ENCODE measurements at places on chromosomes 6 and 20.

GRCh38 chr20:19713822-19714578 is 44.1 kb upstream of the RIN2 start:
- no peak for DNase-seq

DNA sequence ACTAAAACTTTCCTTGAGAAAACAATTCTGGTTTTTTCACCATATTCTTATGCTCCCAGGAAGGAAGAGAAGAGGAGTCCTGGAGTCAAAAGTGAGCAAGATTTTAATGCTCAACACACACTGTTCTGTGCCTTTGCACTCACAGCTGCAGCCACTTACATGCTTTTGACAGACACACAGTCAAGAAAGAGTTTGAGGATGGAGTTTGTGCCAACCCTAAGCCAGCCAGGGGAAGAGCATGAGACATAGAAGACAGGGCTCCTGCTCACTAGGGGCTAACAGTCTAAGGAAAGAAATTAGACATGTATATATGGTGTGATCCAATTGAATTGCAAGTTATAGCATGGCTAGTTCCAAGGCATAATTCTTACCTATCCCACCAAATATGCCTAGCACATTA is 37.1 kb upstream of the IL17A start:
- DNase-seq = no peak

DNA sequence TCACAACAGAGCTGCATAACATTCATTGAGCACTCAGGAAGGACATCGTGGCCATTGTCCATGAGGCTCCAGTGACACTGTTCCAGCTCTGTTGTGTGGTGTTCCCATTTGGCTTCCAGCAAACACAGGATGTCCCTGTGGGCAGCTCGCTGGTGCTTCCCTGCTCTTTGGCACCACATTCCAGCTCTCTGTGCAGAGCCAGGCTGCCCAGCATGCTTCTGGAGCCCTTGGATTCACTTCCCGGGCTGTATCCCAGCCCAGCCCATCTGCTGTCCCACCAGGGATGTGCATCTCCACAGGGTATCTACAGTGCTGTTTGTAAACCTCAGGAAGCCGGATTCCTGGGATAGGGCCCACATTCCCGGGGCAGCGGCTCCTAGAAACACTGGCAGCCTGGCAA is 57.2 kb downstream of the CTCFL start:
- DNase-seq = no peak

DNA sequence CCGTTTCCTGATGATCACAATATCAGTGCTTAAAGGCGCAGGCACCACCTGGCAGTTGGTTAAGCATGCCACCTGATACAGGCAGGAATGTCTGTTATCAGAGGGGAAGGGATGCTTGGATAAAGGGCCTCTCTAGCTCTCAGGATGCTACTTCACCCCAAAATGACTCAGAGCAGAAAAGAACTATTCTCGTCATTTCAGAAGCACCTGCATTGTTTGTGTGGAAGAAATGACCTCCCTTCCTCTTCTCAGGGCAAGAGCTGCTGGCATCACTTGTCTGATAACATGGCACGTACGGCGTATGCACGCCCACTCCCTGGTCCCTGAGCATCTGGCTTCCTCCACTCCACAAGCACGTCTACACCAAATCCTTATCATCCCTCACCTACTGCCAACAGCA is 47.3 kb downstream of the ATP9A start:
- no peak for DNase-seq

DNA sequence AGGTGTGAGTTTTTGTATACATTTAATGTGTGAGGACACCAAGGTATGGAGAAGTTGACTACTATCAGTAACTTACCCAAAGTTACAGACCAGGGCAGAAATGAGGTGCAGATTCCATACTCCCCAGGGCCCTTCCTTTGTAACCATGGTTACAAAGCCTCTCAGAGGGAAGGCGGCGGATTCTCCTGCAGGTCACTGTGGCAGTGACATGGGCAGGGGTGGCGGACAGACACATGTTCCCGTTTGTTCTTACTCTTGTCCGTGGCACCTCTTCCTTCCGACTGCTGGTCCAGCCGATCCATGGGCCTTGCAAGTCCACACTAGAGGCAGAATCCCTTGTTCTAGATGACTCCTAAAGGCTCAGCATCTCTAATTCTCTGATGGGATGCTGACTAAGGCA is 43.0 kb downstream of the PDYN start:
- DNase-seq = no peak

DNA sequence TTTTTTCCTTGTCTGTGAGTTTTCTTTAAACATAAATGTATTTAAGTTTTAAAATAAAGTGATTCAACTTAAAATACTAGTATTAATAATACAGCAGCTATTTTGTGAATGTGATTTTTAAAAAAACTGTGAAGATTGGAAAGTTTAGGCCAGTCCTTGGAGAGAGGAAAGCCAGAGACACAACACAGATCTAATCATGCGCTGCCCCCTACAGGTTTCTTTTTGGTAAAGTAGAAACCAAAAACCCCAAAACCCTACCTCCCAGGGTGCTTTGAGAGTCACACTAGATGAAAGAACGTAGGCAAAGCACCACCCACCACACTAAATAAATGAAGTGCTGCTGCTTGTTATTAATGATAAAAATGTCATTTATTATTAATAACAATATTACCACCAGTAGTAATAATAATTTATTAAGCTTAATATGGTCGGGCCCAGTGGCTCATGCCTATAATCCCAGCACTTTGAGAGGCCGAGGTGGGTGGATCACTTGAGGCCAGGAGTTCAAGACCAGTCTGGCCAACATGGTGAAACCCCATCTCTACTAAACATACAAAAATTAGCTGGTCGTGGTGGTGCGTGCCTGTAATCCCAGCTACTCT is 33.7 kb downstream of the SLC9A8 start:
- peak; percentile 26 for DNase-seq

- no peak for DNase-seq
Measured at GRCh38 chr6:111757342-111757741, 115.9 kb downstream of the FYN start.

GRCh38 chr6:31940256-31940664 is 5.6 kb upstream of the CFB start:
- no peak for DNase-seq

DNA sequence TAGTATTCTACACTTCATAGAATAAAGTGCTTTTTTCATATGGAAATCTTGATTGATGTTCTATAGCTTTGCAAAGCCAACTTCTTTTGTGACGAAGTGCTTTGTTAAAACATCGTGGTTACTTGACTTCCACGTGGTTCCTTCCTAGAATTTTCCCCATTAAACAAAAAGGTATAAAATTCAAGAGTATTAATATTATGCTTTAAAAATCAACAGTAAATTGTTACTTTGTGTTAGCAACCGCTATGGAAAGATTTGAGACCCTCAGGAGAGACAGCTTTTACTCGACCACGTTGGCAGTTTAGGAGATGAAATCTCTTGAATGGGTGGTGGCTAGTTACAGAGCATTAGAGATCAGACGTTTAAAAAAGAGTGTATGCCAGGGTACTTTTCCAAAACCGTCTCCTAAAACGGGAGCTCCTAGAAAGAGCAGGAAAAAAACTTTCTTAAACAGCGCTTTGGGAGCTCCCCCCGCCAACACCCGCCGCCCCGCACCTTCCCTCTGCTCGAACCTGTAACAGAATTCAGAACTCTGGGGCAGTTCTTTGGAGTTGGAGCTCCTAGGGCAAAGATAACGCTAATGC is 920 bp downstream of the GJA1 start:
- no peak for DNase-seq
